Stimulated activated CD4-positive, alpha-beta T cell treated with anti-CD3 and anti-CD28 coated beads, TNF-alpha, amount 100 ng/mL, for 48 hours (primary cell): ENCODE measurements at places on chromosomes 7 and 10.

DNA sequence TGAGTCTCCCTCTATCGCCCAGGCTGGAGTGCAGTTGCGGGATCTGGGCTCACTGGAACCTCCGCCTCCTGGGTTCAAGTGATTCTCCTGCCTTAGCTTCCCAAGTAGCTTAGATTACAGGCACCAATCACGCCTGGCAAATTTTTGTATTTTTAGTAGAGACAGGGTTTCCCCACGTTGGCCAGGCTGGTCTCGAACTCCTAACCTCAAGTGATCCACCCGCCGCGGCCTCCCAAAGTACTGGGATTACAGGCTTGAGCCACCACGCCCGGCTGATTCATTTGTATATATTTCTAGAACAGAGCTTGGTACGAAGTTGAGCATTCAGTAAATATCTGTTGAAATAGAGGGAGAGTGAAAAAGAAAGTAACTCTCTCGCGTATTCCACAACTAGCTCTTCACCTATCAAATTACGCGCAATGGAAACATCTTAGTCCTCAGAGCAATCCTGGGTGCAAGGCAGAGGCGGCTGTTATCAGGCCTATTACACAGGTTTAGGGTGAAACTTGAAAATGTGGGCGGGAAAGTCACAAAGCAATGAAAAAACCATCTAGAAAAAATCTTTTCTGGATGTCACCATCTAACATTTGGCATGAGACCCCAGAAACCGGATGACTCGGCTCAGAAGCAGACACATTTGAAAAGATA lies 707 bp upstream of the GHITM start:
- peak; percentile 59 for DNase-seq

DNA sequence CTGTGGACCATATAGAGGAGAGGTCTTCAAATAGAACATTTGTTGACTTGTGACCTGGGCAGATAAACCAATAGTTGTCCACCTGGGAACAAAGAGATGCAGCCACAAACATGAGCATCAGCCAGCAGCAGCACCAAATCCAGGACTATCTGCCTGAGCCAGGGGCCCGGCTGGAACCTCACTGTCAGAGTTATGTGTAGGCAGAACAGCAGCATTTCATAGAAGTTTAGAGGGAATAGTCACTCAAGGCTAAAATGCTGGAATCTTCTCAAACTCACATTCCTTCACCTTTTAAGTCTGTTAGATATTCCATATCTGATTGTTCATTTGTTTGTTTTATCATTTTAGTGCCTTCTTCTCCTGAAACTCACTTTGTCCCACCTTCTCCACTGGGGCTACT lies 72.2 kb upstream of the IL6 start:
- DNase-seq: no peak

- DNase-seq: no peak
These were observed 16.7 kb downstream of the POLL start for GRCh38 chr10:101571271-101571925.

DNA sequence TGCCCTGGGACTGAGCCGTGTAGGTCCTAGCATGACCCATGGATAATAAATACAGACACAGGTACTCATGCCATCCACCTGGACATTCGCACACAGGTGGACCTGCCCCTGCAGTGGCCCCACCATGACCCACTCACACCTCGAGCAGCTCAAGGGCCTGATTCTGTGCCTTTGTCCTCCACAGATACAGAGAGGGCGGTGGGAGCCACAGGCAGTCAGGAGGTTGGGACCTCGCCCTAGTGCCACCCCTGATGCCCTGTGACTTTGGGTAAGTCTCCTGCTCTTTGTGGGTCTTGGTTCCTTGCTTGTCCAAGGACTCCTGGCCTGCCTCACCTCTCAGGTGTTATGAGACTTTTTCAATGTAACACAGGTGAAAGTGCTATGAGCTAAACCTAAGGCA lies 42.9 kb downstream of the C10orf120 start:
- no peak for DNase-seq

GRCh38 chr10:114516356-114516755 lies 112.1 kb upstream of the AFAP1L2 start:
- no peak for DNase-seq

GRCh38 chr7:47664650-47665195 lies 82.8 kb upstream of the TNS3 start:
- no peak for DNase-seq

DNA sequence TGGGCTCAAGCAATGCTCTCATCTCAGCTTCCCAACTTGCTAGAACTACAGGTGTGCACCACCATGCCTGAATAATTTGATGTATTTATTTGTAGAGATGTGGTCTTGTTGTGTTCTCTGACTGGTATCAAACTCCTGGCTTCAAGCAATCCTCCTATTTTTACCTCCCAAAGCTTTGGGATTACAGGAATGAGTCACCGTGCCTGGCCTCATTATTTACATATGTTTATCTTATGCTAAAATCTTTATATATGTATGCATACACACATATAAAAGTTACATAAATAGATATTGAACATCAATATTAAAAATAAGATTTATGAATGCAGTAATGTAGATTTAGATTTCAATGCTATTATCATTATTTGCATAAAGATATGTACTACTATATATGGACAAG lies 1634.5 kb upstream of the LRRTM3 start:
- DNase-seq: no peak

- DNase-seq: no peak
These were observed 54.3 kb upstream of the WAC start for GRCh38 chr10:28478646-28479045.

GRCh38 chr10:114380060-114380459 lies 24.2 kb downstream of the AFAP1L2 start:
- DNase-seq: no peak

GRCh38 chr7:133820584-133820983 lies 306.6 kb upstream of the LRGUK start:
- DNase-seq: no peak

- DNase-seq: no peak
These were observed 84.4 kb upstream of the BET1 start for GRCh38 chr7:94088560-94088959.

DNA sequence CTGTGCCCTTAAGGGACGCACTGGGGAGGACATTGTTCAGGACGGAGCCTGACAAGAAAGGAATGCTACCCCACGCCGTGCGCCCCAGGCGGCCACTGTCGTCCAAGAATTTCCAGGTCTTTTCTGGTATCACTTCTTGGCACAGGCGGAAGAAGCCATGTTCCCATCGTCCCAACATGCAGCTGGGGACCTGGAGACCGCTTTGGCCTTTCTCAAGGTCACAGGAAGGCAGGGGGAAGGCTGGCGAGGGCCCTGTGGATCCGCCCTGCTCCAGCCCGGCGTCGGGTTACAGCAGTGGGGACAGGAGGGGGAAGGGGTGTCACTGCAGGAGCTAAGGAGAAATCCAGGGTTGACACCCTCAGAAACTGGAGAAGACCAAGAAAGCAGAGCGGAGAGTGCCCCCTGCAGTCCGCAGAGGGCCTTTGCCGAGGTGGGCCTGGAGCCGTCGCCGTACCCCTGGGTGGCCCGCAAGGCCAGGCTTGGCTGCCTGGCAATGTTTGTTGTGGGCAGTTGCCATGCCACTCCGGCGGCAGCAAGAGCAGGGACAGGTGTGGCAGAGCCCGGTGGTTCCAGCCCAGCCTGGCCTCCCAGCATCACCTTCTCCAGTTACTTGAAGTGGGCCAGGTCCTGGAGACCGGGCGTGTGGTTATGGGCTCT lies 104.1 kb downstream of the LHPP start:
- DNase-seq: no peak

- no peak for DNase-seq
These were observed 31.4 kb upstream of the FAM133B start for GRCh38 chr7:92621561-92622023.

- DNase-seq: no peak
These were observed 295.5 kb downstream of the MDFIC start for GRCh38 chr7:115217373-115217772.

- DNase-seq: no peak
These were observed 128.9 kb downstream of the ZNF365 start for GRCh38 chr10:62502995-62503613.

DNA sequence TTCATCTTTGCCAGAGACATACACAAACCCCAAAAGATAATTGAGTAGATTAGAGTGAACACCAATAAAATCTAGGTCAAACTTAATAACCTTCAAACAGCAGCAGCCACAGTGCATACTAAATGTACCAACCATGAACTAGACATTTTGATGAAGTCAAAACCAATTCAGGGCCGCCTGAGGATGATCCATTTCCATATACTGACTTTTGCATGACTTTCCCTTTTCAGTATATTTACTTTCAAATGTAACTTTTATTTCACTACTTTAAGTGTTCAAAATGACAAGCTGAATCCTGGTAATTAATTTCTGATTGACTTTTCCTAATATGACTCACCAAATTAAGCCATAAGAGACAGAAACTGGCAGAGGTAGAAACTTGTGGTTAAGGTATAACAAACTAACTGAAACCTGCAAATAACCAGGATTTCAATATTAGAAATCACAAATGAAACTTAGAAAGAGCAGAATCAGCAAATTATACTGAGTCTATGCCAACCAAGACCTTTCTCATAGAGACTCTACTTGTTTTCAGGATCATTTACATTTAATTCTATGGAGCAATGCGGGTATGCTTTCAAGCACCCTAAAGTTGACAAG lies 171.9 kb upstream of the LRRN3 start:
- no peak for DNase-seq

DNA sequence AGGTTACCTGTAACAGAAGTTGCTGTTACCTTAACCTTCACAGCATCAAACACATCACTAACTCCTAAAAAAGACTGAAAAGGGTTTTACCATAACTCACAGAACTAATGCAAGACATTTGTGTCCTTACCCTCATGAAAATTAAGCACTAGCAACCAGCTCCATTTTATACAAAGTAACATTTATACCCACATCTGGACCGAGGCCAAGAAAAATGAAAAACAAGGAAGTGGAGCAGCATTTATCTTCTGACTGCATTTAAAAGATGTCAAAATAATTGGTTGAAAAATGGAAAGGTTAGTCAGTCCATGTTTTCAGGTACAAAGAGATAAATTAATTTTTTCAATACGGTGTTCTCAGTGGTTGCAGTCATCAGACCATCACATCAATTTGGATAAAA lies 3.1 kb upstream of the RBP4 start:
- no peak for DNase-seq

- no peak for DNase-seq
These were observed 15.8 kb upstream of the AGMO start for GRCh38 chr7:15577600-15577999.

GRCh38 chr10:23047201-23048050 lies 48.0 kb upstream of the MSRB2 start:
- no peak for DNase-seq

GRCh38 chr10:132833421-132834111 lies 47.6 kb upstream of the NKX6-2 start:
- no peak for DNase-seq

DNA sequence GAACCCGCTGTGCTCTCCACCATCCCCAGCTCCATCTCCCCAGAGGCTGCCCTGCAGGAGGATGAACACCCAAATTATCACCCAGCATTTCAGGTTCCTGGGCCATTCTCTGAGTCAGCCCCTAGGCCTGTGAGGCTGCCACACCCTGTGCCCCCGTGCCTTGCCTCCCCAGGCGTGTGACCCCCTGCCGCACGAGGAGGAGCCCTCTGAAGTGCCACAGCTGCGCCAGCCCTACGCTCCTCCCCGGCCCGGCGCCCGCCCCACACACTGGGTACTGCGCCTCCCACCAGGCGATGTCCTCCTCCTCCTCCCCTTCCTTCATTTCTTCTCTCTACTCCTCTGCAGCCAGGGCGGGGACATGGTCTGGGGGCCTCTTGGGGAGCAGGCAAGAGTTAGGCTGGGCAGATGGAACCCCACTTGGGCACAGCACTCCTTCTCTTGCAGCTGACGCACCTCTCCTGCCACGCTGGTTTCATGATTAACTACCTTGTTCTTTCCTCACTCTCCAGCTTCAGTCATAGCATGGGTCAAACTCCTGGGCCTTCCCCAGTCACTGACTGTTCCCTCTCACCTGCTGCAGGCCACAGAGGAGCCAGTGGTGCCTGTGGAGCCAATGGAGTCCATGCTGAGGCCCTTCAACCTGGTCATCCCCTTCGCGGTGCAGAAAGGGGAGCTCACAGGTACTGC lies 12.7 kb upstream of the ATP6V1F start:
- DNase-seq: no peak

GRCh38 chr10:59611048-59611447 lies 98.6 kb downstream of the SLC16A9 start:
- DNase-seq: no peak

GRCh38 chr7:14690075-14690474 lies 212.5 kb downstream of the DGKB start:
- no peak for DNase-seq

GRCh38 chr10:61323726-61324125 lies 129.5 kb downstream of the TMEM26 start:
- no peak for DNase-seq

DNA sequence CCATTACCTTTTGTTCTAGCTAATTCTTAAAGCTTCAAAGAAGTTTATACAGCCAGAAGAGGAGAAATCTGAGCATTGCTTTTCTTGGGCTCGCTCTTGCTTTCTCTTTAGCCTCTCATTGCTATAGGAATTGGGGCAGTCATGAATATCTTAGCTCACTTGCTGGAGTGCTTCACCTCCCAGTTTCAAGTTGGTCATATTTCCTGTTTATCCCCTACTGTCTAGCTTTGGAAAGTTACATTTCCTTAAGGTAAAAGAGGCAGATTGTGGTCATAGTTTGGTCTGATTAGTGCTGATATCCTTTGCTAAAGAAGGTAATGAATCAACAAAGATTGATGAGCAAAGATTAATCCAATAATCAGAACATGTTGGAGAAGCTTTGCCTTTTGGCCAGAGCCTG lies 77.7 kb upstream of the GLI3 start:
- DNase-seq: no peak

- no peak for DNase-seq
These were observed 86.9 kb downstream of the UBE2H start for GRCh38 chr7:129865925-129866201.

- DNase-seq: no peak
These were observed 8.6 kb upstream of the MNX1 start for GRCh38 chr7:157018997-157019608.

- DNase-seq: no peak
These were observed 2.0 kb downstream of the NDUFB2 start for GRCh38 chr7:140698477-140698876.

DNA sequence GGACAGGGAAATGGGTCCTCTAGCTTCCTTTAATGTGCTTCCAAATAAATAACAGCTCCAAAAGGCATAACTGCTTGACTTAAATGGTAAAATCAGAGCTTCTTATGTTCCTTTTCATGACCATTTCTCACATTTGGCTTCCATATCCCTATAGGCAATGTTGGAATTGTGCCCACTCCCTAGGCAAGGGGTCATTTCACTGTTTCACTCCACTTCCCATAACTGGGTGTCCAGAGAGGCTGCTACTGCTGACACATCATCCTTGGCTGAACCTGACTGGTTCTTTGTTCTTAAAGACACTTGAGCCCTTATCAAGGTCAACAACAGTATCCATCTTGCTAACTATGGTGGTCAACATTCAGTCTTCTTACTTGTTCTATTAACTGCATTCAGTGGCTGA lies 37.1 kb downstream of the PRTFDC1 start:
- DNase-seq: no peak
